ENCODE measurements at places on chromosomes 7 and 10.

DNA sequence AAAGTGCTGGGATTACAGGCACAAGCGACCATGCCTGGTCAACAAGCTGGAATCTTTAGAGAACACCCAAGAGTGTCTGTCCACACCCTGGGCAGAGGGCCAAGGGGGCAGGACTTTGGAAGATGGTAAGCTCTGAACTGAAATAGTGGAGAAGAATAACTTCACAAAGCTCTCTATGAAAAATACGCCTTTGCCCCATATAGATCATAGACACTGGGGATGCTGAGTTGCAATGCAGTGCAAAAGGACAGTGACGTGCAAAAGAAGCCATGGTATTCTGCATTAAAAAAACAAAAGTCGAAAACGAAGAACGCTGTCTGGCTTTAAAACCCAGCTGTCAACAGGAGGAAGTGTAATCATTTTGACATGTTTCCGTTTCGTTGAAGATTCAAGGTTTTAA lies 353.6 kb downstream of the CALN1 start:
- DNase-seq = no peak

- DNase-seq = no peak
Measured at GRCh38 chr7:577741-578370, 58.2 kb upstream of the PDGFA start.

DNA sequence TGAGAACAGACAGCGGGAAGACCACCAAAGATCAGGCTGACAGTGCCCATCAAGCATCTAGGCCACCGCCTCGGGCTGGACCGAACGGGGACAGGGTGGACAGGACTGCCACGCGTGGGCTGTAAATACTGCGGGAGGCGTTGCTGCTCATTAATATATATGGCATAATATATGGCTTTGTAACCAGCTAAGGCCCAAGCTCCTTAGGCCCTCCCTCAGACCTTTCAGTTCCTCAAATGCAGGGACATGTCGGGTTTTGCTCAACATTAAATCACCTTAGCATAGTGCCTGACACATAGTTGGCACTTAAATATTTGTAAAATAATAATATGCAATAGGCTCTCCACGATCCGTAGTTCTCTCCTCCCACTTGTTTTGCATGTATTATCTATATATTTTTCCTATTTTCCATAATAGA lies 402 bp upstream of the TMEM168 start:
- DNase-seq = no peak

GRCh38 chr7:26593896-26594295 lies 270.5 kb downstream of the SKAP2 start:
- DNase-seq = no peak

DNA sequence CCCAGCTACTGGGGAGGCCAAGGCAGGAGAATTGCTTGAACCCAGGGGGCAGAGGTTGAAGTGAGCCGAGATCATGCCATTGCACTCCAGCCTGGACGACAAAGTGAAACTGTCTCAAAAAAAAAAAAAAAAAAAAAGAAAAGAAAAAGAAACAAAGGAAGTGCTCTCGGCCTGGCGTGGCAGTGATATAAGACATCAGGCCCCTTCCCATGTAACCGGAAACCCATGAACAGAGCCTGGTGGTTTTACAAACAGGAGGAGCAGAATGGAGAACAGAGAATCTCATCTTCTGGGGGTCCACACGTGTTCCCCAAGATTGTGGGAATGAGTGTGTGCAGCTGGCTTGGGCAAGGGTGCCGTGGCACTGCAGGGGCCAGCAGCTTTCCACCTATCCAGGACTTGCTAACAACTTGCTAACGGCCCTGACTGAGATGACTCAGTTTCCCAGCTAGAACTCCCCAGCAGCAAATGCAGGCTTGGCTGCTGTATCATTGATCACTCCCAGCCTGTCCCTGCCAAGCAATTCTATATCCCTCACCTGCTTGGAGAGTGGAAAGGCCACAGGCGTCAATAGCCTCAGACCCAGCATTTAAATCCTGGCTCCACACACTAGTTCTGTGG lies 103.0 kb downstream of the COL26A1 start:
- DNase-seq = no peak

DNA sequence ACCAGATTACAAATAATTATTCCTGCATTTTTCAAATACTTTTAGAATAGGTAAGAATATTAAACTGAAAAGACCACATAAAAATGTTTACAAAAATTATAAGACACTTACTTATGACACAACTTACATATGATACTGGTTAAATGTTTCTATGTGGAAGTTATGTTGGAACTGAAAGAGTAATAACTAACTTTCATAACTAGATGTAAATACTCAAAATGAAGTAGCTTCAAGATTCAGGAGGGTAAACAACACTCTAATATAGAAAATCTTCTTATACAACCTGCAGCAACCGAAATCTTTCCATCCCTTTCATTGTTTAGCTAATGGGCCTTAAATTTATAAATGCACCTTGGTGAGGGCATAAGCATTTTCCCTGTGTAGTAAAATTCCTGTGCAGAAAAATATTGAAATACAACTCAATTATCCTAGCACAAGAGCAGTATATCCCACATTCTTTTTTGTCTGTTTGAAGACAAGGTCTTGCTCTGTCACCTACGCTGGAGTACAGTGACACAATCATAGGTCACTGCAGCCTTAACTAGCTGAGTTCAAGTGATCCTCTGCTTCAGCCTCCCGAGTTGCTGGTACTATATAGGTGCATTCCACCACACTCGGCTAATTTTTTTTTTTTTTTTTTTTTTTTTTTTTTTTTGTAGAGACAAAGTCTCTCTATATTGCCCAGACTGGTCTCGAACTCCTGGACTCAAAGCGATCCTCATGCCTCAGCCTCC lies 14.8 kb upstream of the RNF148 start:
- DNase-seq = no peak

Measured in activated T-cell treated with anti-CD3 and anti-CD28 coated beads for 1 hour (primary cell).